NCI-H774 (cell line): ENCODE measurements at places on chromosomes 6 and 20.
A peak's percentile ranks its signal among the peaks of the same experiment; 100 is the strongest.

- no peak for DNase-seq
Observed at GRCh38 chr6:134447423-134447822, 129.5 kb upstream of the SGK1 start.

DNA sequence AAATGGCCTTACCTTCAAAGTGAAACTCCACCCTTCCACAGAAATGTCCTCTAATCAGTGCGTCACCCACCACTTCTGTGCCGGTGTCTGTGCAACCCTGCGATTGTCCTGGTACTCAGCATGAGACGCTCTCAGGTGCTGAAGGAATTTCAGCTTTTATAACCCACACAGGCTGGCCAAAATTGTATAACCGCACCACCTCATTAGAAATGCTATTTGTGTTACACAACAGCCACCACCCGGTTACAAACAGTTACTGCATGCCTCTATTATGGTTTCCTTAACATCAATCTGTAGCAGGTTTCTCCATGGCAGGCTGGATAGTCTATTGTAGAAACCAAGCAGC lies 51.5 kb downstream of the SLC23A2 start:
- DNase-seq, result no peak

- no peak for DNase-seq
Observed at GRCh38 chr6:90610751-90611542, 24.1 kb upstream of the MAP3K7 start.

DNA sequence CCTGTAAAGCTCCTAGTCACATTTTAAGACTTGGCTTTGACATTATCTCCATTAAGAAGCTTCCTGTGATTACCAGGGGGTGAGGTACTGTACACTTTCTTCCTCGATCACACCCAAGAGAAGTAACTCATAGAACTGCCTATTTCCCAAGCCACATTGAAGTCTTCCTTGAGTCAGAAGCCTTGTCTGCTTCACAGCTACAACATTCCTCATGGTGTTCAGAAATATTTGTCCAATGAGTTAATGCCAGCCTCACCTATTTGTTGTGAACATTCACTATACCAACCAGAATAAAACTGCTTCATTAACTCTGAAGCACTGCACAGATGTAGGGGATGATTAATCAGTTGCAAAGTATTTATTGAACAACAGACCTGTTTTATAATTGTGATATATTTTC lies 622.3 kb downstream of the PTPRT start:
- DNase-seq, result no peak

DNA sequence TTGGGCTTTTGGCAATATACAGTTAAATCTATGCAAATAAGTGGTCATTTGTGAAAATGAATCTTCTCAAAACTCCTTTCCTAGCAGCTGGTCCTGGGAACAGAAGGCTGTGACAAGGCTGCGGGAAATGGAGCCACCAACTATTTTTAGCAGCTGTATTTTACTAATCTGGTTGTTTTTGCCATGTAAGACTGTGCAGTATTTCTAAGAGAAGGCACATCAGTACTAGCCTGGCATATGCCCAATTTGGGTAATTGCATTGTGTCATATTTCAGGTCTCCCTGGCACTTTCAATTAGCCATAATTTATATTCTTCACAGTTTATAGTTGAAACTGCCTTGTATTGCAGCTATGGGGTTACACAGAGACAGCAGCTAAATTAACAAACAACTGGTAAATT lies 109.6 kb downstream of the MANEA start:
- peak; percentile 20 for DNase-seq

DNA sequence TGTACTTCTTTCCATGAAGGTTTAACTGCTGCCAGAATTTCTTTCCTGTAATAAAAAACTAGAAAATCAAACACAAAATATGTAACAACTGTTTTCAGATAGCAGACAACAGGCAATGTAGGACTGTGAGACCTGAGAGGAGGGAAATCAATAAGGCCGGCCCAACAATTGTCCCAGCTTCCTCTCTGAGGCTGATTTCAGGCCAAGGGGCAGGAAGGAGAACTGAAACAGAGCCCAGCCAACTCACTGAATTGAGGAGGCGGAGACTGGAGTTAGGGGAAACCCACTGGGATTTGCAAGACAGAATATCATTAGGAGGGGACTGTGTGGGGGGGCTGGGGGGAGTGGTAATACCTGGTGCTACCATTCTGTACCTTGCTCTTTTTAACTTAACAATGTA lies 42.2 kb downstream of the FLRT3 start:
- DNase-seq, result no peak

GRCh38 chr6:40724886-40725285 lies 137.7 kb upstream of the LRFN2 start:
- no peak for DNase-seq

- no peak for DNase-seq
Observed at GRCh38 chr20:16408981-16409380, 164.3 kb downstream of the KIF16B start.

GRCh38 chr20:43507150-43508080 lies at the start of gene L3MBTL1:
Gene L3MBTL1 (plus strand): TSS chr20:43507697. CDS start chr20:43513504, 5,807 bp downstream.
- DNase-seq, result peak; percentile 58

DNA sequence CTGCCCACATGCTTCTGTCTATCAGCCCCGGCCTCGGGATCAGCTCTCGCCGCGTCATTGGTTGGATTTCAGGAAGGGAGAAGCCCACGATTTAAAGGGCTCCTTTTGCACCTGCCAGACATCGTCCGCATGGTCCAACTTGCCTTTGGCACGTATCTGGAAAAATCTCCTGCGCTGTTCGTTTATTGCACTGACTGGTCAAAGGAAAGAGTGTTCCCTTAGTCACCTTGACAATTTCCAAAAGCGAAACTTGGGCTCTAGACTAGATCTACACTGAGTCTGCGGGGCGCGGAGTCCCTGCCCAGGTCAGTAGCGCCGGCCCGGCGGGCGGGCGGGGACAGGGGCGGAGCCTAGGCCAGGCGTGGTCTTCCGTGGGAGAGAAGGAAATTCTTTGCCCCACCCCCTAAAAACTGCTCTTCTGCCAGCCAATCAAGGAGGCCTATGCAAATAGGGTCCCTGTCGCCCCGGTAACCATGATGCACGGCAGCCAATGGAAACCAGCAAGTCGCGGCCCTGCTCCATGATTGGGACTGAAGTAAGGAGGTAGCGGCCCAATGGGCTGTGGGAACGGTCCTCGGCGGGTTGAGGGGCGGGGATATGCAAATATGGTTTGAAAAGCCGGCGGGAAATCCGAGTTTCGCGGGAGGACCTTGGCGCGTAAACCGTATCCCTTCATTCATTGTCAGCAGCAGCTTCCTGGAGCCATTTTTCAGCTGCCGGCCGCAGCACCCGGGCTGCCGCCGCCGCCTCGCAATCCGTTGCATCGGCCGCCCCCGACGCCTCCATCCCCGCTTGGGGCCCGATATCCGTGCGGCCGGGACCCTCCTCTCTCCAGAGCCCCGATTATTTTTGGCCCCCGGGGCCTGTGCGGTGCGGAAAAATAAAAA lies at the start of gene E2F3:
Gene E2F3, plus strand, starts transcription at position 675 of the 887 bp plus-strand sequence. CDS start 354 bp downstream, outside the sequence.
- peak; percentile 99 for DNase-seq

DNA sequence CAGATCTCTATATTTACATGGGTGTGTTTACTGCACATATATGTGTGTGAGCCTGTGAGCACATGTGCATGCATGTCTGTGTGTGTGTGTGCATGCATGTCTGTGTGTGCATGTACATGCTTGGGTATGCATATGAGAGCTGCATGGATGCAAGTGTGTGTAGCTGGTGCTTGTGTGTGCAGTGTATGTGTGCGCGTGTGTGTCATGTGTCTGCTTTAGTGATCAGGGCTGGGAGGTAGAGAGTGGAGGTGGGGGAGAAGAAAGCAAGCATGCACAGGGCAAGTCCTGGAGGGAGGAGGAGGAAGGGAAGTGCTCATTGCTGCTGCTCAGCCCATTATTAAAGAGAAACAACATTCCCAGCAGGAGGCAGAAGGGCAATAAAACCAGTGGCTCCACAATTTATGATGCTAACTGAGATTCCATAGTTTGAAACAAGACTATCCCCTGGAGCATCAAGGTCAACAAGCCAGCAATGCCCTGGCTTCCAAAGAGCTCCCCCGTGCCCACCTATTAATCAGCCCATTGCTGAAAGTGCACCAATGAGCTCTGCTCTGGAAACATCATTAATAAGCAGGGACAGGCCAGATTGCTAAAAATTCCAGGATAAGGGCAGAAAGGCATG lies 414.0 kb downstream of the MAFB start:
- DNase-seq, result no peak

- DNase-seq, result peak; percentile 87
Observed at GRCh38 chr20:23161968-23162696, 76.0 kb upstream of the CD93 start.

- no peak for DNase-seq
Observed at GRCh38 chr6:120869397-120869796, 464.9 kb downstream of the TBC1D32 start.

GRCh38 chr6:89612121-89612520 lies 26.4 kb downstream of the LYRM2 start:
- DNase-seq, result no peak

- no peak for DNase-seq
Observed at GRCh38 chr6:36444470-36444869, 1.7 kb downstream of the KCTD20 start.

DNA sequence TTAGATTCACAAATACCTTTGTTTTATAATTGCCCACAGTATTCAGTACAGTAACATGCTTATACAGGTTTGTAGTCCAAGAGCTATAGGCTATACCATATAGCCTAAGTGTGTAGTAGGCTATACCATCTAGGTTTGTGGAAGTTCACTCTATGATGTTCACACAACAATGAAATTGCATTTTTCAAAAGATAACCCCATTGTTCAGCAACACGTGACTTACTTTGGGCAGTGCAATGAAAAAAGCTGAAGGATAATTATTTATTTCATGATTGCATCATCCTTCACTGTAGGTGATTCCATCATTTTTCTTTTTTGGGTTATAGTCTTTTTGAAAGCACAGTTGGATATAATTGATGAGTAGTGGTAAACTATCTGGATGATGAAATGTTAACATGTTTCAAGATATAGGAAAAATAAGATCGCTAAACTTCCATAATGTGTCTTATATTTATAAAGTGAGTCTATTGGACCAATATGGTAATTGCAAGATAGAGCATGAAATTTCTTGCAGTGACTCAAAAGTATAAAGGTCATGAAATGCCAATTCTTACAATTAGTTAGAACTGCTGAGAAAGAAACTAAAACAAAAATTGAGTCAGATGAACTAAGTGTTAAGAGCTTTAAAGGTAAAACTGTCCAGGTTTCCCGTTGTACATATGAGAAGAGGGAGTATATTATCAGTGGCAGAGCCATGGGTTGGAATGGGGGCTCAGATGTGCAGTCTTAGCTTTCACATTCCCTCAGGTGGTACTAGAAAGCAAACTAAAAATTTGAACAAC lies 164.4 kb downstream of the ZFAND3 start:
- DNase-seq, result no peak

DNA sequence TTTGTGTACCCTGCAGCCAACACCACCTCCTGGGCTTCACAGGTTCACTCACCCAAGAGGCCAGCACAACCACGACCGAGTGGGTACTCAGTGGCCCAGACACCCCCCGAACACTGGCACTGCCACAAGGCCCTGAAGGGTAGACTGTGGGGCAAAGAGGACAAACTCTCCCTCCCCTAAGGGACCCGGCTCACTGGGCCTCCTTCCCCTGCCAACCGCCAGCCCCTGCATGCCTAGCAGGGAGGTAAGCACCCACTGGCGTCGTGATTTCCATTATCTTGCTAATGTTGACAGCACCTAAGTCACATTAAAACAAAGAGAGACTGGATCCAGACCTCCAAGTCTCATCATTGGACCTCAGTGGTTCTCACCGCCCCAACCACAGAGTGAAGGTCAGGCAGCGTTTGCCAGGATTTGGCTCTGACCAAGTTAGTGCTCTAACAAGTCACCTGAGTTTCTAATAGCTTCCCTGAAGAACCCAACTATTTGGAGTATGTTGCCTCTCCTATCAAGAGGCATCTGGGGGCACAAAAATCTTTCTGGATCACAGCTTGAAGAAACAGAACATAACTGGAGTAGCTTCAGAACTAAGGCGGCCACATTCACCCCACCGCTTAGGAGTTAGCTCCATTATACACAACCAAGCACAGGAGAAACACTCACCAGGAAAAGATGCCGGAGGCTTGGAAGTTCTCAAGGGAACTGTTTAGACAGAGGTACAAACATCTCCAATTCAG lies 14.0 kb upstream of the APMAP start:
- no peak for DNase-seq

- DNase-seq, result peak; percentile 15
Observed at GRCh38 chr20:46253391-46253790, 54.9 kb downstream of the CDH22 start.

DNA sequence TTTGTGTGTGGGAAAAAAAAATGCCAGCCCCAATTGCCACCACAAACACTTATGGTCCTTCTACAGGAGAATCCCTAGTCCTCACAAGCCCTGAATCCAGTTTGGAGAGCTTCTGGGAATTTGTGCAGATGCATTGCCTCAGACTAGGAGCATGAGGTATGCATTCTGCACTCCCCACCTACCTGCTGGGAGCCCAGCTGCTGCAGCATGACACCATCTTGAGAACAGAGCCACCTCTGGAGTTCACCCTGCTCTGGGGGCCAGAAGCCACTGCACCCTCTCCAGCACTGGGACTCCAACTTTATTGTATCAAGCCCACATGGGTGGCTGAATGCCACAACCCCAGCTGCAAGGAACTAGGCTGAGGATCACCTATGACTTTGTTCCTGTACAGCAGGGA lies 568.5 kb upstream of the ID4 start:
- DNase-seq, result no peak

GRCh38 chr20:16005021-16005914 lies 568.0 kb downstream of the KIF16B start:
- no peak for DNase-seq

DNA sequence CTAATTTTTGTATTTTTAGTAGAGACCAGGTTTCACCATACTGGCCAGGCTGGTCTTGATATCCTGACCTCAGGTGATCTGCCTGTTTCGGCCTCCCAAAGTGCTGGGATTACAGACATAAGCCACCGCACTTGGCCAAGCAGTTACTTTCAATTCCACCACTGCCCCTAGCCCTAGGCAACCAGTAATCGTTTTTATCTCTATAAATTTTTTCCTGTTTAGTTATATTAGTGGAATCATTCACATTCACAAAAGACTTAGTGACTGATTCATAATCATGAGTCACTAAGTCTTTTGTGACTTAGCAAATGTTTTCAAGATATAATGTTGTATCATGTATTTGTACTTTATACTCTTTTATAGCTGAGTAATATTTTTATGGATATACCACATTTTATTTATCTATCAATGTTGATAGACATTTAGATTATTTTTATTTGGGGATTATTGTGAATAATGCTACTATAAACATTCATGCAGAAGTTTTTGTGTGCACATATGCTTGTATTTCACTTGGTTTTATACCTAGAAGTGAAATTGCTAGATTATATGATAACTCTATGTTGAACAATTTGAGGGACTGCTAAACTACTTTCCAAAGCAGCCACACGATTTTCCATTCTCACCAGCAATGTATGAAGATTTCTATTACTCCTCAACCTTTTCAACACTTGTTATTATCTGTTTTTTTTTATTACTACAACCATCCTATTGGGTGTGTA lies 421.4 kb upstream of the ID4 start:
- DNase-seq, result no peak
